ENCODE measurements at places on chromosomes 1 and 21. TPM values are rescaled to one million over a fixed set of nuclear protein-coding genes. Genes with fewer than 3 reads are reported as not detected.

IGSF9 gene
- polyA plus RNA-seq = not detected

- DNase-seq = no peak
Measured at GRCh38 chr1:186183219-186183618, 191.8 kb downstream of the TPR start.

AADACL4 gene
- polyA plus RNA-seq = not detected

GRCh38 chr1:42779725-42780124 is 5.1 kb upstream of the TMEM269 start:
- no peak for DNase-seq

DNA sequence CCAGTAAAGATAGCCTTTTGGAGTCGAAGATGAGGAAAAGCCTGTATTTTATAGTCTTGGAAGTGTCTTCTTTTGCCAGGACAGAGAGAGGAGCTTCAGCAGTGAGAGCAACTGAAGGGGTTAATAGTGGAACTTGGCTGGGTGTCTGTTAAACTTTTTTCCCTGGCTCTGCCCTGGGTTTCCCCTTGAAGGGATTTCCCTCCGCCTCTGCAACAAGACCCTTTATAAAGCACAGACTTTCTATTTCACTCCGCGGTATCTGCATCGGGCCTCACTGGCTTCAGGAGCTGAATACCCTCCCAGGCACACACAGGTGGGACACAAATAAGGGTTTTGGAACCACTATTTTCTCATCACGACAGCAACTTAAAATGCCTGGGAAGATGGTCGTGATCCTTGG is at the start of gene VCAM1:
Gene VCAM1, plus strand, starts transcription at position 253 of the 400 bp plus-strand sequence. Its CDS starts 119 bp downstream, at position 372.
- no peak for DNase-seq

CYP4A11 gene
- polyA plus RNA-seq = not detected

DNA sequence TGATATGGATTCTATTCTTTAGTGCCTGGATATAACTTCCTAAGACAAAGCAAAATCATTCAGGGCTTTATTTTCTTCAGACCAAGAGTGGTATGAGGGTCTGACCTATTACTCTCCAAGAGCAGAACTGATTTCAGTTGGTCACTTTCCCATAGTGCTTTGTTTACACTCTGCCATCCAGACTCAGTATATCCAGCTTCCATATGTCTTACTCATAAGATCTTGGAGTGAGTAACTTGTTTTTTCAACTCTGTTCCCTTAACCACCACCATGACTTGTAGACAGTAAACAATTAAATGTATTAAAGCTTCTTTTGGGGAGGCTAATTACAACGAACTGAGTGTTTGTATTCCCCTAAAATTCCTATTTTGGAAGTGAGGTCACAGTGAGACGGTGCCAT is 83.4 kb downstream of the USP24 start:
- peak; percentile 34 for DNase-seq

- no peak for DNase-seq
Measured at GRCh38 chr1:81529014-81529413, 271.7 kb upstream of the ADGRL2 start.

OR2L3 gene
- polyA plus RNA-seq = not detected

LCE3E gene
- not detected for polyA plus RNA-seq

- DNase-seq = no peak
Measured at GRCh38 chr21:35051287-35051818, 2.3 kb upstream of the RUNX1 start.

ORC1 gene
- polyA plus RNA-seq = 2.3 TPM

- DNase-seq = no peak
Measured at GRCh38 chr1:13451399-13451965, 41.2 kb downstream of the PRAMEF20 start.

CA14 gene
- 0.09 TPM for polyA plus RNA-seq

DOP1B gene
- 7.3 TPM for polyA plus RNA-seq

ROR1 gene
- polyA plus RNA-seq = 7.3 TPM

- DNase-seq = peak; percentile 39
Measured at GRCh38 chr1:110464340-110464739, 13.4 kb downstream of the PROK1 start.

GRCh38 chr1:51119331-51119730 is 17.3 kb downstream of the C1orf185 start:
- DNase-seq = no peak

DNA sequence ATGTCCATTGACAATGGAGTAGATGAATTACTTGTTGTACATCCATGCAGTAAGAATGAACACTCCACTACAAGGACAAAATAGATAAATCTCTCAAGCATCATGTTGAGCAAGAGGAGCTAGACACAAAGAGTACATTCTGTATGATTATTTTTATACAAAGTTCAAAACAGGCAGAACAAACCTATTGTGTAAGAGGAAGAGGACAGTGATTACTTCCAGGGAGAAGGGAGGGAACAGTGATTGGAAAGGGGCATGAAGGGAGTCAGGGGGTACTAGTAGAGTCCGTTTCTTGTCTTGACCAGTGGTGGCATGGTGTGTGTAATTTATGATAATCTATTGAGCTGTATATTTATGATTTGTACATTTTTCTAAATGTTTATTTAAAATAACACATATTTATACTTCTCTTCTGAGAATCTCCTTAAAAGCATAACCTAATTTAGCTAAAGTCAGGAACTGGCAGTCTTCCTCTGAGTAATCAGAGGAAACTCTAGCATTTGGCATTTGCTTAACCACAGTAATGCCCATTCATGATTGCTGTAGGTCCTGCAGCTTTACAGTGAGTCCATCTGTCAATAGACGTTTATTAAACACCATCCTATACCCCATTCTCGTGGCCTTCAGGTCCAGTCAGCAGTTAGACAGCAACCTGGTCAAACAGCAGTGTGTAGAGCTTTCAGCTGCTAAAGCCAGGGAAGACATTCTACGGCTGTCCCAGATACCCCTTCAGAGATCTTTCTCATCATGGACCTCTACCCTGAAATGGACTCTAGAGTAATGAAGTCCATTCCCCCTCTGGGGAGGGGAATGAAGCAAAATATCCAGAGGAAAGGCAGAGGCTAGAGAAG is 114.1 kb upstream of the GALNT2 start:
- DNase-seq = no peak

DNA sequence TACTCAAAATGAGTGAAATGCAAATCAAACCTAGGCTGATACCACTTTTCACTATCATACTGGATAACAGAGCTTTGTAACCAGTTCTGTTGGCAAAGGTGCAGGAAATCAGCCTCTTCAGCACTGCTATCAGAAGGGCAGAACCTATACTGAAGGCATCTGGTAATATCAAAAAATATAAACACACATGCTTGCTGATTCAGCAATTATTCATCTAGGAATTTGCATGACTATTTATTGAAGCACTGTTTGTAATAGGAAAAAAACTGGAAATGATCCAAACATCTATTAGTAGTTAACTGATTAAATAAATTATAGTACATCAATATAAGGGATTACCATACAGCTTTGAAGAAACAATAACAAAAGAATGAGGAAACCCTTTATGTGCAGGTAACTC is 21.4 kb downstream of the ARHGAP29 start:
- no peak for DNase-seq

- DNase-seq = no peak
Measured at GRCh38 chr1:13892671-13893325, 192.8 kb downstream of the PRDM2 start.

- no peak for DNase-seq
Measured at GRCh38 chr21:31283025-31283424, 61.0 kb downstream of the TIAM1 start.

Measured in AG04450 (cell line).